ENCODE measurements at places on chromosomes 3 and 15. TPM values are rescaled to one million over a fixed set of nuclear protein-coding genes. Genes with fewer than 3 reads are reported as not detected.

PLCB2 gene
- total RNA-seq: 4.1 TPM

CEP152 gene
- 19.1 TPM for total RNA-seq

CCR3 gene
- not detected for total RNA-seq

RETNLB gene
- total RNA-seq: not detected

ISLR2 gene
- total RNA-seq: 1.2 TPM

CHRNB4 gene
- total RNA-seq: 0.38 TPM

CAV3 gene
- total RNA-seq: not detected

CLDN16 gene
- total RNA-seq: 0.38 TPM

PPP2R3A gene
- 11.2 TPM for total RNA-seq

GRCh38 chr15:100849021-100849854, 30.4 kb upstream of the ALDH1A3 start:
- H3K36me3 ChIP-seq: no peaks in the 10 kb centered on the region
- H3K27ac ChIP-seq: no peak overlapping the region
- no peaks in the 10 kb centered on the region for H3K27me3 ChIP-seq
- no peaks in the 10 kb centered on the region for H3K4me1 ChIP-seq
- no peak overlapping the region for H3K4me3 ChIP-seq
- DNase-seq: no peak

- H3K27me3 ChIP-seq: no peaks in the 10 kb centered on the region
- no peak for DNase-seq
- H3K4me1 ChIP-seq: peaks cover 26% of the 10 kb centered on the region
- H3K27ac ChIP-seq: no peak overlapping the region
- H3K36me3 ChIP-seq: no peaks in the 10 kb centered on the region
- H3K4me3 ChIP-seq: no peak overlapping the region
These were observed 26.7 kb upstream of the KLHL6 start for GRCh38 chr3:183582161-183582560.

- no peak overlapping the region for H3K4me3 ChIP-seq
- DNase-seq: no peak
- no peaks in the 10 kb centered on the region for H3K4me1 ChIP-seq
- H3K27me3 ChIP-seq: no peaks in the 10 kb centered on the region
These were observed 63.0 kb downstream of the ATP10A start for GRCh38 chr15:25799906-25800700.

DNA sequence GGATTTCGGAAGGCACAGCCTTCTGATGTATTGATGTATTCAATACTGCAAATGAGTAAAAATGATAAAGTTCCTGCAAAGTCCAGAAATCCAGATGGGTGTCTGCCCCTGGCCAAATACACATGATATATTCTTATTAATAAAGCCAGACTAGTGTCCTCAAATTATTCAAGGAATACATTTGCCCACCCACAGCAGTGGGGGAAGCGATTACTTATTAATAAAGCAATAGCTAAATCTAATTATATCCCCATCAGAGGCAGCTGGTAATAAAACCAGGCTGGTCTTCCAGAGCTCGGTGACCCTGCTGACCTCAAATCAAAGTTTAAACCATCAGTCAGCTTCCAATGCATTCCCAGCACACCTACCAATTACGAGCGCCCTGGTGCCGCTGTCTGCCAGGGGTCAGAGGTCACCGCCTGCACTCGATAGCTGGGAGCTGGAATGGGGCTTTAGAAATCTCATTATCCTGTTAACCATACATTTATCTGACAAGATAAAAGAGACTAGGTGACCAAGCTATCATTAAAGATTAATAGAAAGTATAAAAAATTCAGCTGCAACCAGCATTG, 330.3 kb downstream of the UACA start:
- no peaks in the 10 kb centered on the region for H3K27me3 ChIP-seq
- no peaks in the 10 kb centered on the region for H3K36me3 ChIP-seq
- peaks cover 4% of the 10 kb centered on the region for H3K4me1 ChIP-seq
- no peak overlapping the region for H3K27ac ChIP-seq
- H3K4me3 ChIP-seq: no peak overlapping the region

DNA sequence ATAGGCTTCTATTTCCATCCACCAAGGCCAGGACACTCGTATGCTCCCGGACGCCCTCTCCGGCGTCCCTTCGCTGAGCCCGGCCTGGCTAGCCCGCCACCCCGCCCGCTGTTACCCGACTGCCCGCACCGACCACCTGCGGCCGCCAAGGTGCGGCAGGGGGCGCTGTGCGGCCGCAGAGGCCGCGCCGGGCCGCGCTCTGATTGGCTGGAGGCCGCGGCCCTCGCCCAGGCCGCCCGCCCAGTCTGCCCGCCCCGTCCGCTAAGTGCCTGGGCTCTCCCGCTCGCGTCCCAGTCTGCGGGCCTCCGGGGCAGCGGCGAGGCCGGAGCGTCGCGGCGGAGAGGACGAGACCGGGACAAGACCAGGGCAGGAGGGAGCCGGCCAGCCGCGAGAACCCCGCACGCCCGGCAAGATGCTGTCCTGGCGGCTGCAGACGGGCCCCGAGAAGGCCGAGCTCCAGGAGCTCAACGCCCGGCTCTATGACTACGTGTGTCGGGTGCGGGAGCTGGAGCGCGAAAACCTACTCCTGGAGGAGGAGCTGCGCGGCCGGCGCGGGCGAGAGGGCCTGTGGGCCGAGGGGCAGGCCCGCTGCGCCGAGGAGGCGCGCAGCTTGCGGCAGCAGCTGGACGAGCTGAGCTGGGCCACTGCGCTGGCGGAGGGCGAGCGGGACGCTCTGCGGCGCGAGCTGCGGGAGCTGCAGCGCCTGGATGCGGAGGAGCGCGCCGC, at the start of gene SYNM:
Gene SYNM, plus strand, starts transcription at position 293 of the 726 bp plus-strand sequence. Its CDS starts 120 bp downstream, at position 413.
- H3K27ac ChIP-seq: no peak within 1 kb of the TSS
- no peaks in the 10 kb centered on the region for H3K4me1 ChIP-seq

GRCh38 chr15:69979262-69979661, 118.5 kb downstream of the TLE3 start:
- no peak overlapping the region for H3K27ac ChIP-seq
- H3K4me1 ChIP-seq: no peaks in the 10 kb centered on the region
- no peak overlapping the region for H3K4me3 ChIP-seq

GRCh38 chr3:63538919-63539318, 113.6 kb upstream of the SNTN start:
- no peak for DNase-seq
- no peak overlapping the region for H3K27ac ChIP-seq
- H3K4me3 ChIP-seq: no peak overlapping the region

GRCh38 chr3:183073839-183074238, 25.5 kb downstream of the MCCC1 start:
- no peaks in the 10 kb centered on the region for H3K4me1 ChIP-seq
- H3K27ac ChIP-seq: no peak overlapping the region
- peaks cover 50% of the 10 kb centered on the region for H3K36me3 ChIP-seq

GRCh38 chr3:58425782-58426181, 7.8 kb downstream of the PDHB start:
- no peak overlapping the region for H3K27ac ChIP-seq
- DNase-seq: no peak
- H3K4me3 ChIP-seq: no peak overlapping the region

DNA sequence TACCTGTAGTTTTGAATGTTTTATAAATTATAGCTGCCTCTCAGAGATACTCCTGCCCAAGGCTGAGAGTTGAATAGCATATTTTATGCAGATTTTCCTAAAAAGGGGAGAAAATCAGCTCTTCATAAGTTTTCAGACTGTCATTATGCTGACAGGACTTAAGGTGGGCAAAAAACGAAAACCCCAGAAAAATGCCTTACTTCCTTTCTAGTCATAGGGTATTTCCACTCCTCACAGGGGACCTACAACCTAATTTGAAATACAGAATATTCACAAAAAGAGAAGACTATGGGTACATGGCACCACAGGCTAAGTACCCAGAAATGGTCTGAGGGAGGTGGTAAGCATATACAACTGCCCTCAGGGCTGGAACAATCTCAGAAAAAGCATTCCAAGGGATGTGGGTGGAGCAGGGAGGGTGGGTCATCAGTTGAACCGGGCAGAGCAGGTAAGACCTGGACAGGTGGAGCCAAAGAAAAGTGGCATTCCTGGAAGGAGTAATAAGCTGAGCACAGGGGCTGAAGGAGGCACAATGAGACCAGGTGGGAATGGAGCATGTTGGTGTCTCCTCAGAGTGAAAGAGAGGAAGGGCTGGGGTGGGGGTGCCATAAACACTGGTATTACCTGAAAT, 10.6 kb upstream of the OXSR1 start:
- H3K27me3 ChIP-seq: no peaks in the 10 kb centered on the region
- no peak for DNase-seq
- no peak overlapping the region for H3K27ac ChIP-seq
- H3K36me3 ChIP-seq: no peaks in the 10 kb centered on the region

DNA sequence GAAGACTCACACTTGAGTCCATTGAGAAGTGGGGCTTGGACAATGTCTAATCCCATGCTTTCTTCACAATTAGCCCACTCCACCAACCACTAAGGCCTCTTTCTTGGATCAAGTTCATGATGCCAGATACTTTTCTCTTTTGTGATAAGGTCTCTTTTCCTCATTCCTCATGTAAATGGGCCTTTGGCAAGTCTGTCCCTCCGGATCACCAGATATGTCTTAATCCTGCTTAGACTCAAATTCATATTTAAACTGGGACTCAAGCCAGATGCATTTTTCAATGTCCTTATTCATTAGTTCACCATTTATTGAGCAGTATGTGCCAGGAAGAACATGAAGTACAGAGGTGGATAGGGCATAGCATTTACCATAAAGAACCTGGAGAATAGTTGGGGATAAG, 671.1 kb downstream of the TBL1XR1 start:
- no peak overlapping the region for H3K4me3 ChIP-seq
- no peaks in the 10 kb centered on the region for H3K36me3 ChIP-seq
- H3K27me3 ChIP-seq: no peaks in the 10 kb centered on the region

DNA sequence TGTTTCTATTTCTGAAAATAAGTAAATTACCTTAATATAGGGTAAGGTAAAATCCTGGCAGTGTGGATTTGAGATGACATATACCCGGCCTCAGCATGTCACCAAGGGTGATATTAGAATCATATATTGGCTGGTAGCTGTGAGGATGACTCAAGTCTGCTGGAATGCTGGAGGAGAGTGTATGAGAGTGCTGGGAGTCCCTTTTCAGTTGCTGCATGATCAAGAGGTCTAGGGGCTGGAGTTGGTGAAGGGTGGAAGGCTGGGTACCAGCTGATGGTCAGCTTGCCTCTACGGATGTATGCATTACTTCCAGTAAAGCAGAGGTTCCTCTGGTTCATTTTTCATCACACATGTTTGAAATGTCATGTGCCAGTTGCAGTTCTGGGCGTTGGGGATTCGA, 40.6 kb downstream of the SLC25A26 start:
- no peaks in the 10 kb centered on the region for H3K4me1 ChIP-seq
- H3K27me3 ChIP-seq: no peaks in the 10 kb centered on the region
- DNase-seq: no peak
- H3K27ac ChIP-seq: no peak overlapping the region
- no peaks in the 10 kb centered on the region for H3K36me3 ChIP-seq

- H3K27ac ChIP-seq: peak overlapping the region; percentile 3
- DNase-seq: no peak
- H3K4me1 ChIP-seq: peaks cover 4% of the 10 kb centered on the region
- no peaks in the 10 kb centered on the region for H3K27me3 ChIP-seq
These were observed 62.3 kb downstream of the CPNE4 start for GRCh38 chr3:131972550-131972949.

GRCh38 chr3:77042882-77043281, 3.0 kb downstream of the ROBO2 start:
- peaks cover 30% of the 10 kb centered on the region for H3K27me3 ChIP-seq
- no peaks in the 10 kb centered on the region for H3K36me3 ChIP-seq
- no peaks in the 10 kb centered on the region for H3K4me1 ChIP-seq

DNA sequence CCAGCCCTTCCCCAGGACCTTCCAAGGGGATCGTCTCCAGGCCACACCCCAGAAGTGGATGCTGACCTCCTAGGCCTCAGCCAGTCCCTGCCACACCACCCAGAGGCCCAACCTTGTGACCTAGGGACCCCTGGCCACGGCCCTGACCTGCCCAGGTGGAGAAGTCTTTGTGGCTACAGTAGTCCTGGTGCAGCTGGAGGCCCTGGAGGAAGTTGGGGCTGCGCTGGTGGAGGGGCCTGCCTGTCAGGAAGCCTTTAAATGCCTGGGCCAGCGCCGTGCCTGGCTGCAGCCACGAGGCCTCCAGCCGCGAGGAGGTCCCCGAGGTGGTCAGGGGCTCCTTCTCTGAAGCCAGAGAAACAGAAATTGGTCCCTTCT, 23.4 kb downstream of the PLA2G4D start:
- H3K27me3 ChIP-seq: no peaks in the 10 kb centered on the region
- DNase-seq: no peak
- peaks cover 2% of the 10 kb centered on the region for H3K4me1 ChIP-seq
- H3K4me3 ChIP-seq: no peak overlapping the region
- no peak overlapping the region for H3K27ac ChIP-seq

DNA sequence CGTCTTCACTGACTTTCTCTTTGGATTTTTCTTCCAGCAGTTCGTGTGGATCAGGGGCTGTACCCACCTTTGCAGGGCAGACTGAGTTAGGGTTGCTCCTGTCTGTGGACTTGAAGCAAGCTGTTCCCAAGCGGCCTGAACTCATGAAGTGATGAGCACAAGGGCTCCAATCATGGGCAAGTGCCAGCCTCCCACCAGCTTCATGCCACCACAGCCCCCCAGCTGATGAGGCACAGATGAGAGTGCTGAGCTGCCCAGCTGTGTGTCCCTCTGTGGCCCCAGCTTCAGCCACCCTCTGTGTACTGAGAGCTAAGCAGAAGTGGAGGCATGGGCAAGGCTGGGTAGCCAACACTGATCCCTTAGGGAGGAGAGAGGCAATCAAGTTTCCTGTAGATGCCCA, 3.3 kb upstream of the PLCB2 start:
- no peak for DNase-seq
- H3K4me3 ChIP-seq: no peak overlapping the region
- peaks cover 6% of the 10 kb centered on the region for H3K4me1 ChIP-seq
- H3K27ac ChIP-seq: no peak overlapping the region
- H3K27me3 ChIP-seq: peaks cover 50% of the 10 kb centered on the region
- H3K36me3 ChIP-seq: no peaks in the 10 kb centered on the region

DNA sequence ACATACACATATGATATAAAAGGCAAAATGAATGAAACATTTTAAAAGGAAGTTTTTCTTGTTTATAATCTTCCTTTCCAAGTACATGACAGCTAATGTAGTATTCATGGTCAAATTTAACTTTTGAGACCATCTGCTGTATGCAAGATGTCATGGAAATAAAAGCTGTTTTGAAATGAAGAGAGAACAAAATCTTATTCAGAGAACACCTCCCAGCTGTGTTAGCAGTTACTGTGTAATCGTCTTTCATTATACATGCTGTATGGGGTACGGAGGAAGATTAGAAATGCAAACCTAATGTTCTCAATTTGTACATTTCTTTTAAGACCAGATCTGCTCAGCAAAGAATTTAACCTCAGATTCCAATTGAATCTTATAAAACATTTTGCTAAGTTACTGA, 1182.3 kb downstream of the OTOL1 start:
- H3K36me3 ChIP-seq: no peaks in the 10 kb centered on the region
- peak overlapping the region; percentile 68 for H3K27ac ChIP-seq
- no peak for DNase-seq
- no peaks in the 10 kb centered on the region for H3K27me3 ChIP-seq

DNA sequence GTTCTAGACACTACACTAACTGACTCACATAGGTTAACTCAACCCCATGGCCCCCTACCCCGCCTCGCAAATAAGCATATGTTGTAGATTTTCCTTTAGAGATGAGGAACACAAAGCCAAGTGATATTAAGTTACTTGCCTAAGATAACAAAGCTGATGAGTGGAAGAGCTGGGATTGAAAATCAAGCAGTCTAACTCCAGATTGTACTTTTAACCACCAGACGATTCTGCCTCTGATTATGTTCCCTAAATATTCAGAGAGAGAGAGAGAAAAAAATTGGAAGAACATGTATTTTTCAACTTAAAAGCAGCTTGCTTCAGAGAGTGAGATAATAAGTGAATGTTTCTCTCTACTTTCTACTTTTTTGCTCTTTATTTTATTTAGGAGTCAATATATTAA, 66.9 kb upstream of the THBS1 start:
- no peaks in the 10 kb centered on the region for H3K36me3 ChIP-seq
- peaks cover 27% of the 10 kb centered on the region for H3K27me3 ChIP-seq
- no peak for DNase-seq

GRCh38 chr3:124839896-124840295, 47.3 kb downstream of the ITGB5 start:
- H3K4me1 ChIP-seq: peaks cover 33% of the 10 kb centered on the region
- no peaks in the 10 kb centered on the region for H3K27me3 ChIP-seq
- DNase-seq: peak; percentile 40
- no peak overlapping the region for H3K4me3 ChIP-seq
